Transverse colon (tissue), 4 donors: ENCODE measurements at places on chromosomes 5 and 9.

- H3K27ac ChIP-seq: no peak overlapping the region
- H3K4me1 ChIP-seq: no peaks in the 10 kb centered on the region
- no peak overlapping the region for H3K4me3 ChIP-seq
- no peak for DNase-seq
- H3K27me3 ChIP-seq: no peaks in the 10 kb centered on the region
- H3K36me3 ChIP-seq: no peaks in the 10 kb centered on the region
Observed at GRCh38 chr5:45847877-45848276, 151.7 kb upstream of the HCN1 start.

DNA sequence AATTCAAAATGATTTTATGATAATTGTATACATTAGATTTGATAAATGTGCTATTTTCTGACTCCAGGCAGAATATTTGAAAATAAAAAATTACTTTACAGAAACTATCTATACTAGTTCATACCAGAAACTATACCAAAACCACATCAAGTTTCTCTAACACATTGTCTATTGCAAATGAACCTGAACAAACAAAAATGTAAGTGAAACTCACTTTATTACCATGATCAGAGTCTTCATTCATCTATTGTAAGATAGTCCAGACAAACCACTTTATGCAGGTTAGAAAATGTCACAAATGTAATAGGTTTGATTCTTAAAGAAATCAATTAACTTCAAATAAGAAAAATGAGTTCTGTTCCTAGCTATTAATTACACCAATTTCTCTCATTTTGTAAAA is 99.4 kb downstream of the OXCT1 start:
- no peaks in the 10 kb centered on the region for H3K27me3 ChIP-seq
- H3K4me3 ChIP-seq: no peak overlapping the region
- no peaks in the 10 kb centered on the region for H3K4me1 ChIP-seq

DNA sequence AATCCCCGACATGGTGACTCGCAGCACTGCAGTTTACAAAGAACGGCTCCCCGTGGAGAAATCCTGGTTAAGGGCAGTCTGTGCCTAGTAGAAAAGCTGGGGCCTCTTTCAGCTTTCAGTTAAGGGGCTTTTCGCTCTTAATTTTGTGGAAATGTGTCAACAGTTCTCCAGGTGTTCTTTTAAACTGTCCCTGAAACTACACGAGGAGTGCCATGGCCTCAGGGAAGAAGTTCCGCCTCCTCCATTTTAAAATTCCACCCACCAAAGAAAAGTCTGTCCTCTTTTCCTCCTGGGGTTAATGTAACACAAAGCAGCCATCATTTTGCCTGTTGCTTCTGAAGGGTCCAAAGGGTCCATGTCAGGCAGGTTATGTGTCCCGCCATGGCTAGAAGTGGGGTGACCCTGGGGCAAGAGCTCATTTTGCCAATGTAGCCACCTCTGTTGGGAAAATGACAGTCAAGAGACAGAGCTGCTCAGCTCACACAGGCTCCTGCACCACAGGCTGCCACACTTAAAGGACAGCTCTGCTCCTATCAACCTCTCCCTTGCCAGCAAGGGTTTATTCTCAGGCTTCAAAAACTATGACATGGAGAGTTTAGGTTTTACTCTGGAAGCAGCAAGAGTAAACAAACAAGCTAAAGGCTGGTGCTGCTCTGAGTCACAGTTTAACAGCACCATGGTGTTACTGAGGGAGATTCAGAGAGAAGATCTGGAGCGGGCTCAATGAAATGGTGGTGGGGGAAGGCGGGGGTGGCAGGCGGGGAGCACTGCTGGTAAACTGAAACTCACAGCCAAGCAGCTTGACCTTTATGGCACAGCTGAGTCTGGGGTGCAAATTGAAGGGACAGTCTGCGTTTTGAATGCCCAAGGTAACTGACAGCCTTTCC is 3.2 kb downstream of the WHRN start:
- H3K4me1 ChIP-seq: peaks cover 23% of the 10 kb centered on the region
- no peak overlapping the region for H3K4me3 ChIP-seq

DNA sequence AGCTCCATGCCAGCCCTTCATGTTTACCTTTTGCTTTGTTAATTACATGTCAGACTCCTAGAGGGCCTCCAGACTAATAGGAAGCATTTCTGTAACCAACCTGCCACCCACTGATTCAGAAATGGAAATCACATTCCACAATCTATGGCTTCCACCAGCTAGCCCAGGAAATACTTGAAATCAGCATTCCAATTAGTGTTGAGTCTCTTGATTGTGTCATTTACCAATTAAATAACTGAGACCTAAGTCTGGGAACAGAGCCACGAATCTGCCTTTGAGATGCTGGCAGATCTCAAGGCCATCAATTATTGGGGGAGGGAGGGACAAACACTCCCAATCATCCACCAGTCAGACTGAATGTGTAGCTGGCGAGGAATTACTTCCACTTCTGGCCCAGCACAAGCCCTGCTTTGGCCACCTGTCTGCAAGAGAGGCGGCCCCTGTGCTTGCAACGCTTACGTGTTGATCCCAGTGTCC is 27.4 kb upstream of the SAP30L start:
- H3K4me3 ChIP-seq: no peak overlapping the region
- no peak for DNase-seq
- H3K36me3 ChIP-seq: no peaks in the 10 kb centered on the region
- no peaks in the 10 kb centered on the region for H3K27me3 ChIP-seq
- no peaks in the 10 kb centered on the region for H3K4me1 ChIP-seq
- H3K27ac ChIP-seq: no peak overlapping the region

GRCh38 chr9:89374176-89374575 is 55.9 kb downstream of the SECISBP2 start:
- no peaks in the 10 kb centered on the region for H3K36me3 ChIP-seq
- H3K27me3 ChIP-seq: no peaks in the 10 kb centered on the region
- no peak overlapping the region for H3K4me3 ChIP-seq
- H3K4me1 ChIP-seq: no peaks in the 10 kb centered on the region
- DNase-seq: no peak
- no peak overlapping the region for H3K27ac ChIP-seq

DNA sequence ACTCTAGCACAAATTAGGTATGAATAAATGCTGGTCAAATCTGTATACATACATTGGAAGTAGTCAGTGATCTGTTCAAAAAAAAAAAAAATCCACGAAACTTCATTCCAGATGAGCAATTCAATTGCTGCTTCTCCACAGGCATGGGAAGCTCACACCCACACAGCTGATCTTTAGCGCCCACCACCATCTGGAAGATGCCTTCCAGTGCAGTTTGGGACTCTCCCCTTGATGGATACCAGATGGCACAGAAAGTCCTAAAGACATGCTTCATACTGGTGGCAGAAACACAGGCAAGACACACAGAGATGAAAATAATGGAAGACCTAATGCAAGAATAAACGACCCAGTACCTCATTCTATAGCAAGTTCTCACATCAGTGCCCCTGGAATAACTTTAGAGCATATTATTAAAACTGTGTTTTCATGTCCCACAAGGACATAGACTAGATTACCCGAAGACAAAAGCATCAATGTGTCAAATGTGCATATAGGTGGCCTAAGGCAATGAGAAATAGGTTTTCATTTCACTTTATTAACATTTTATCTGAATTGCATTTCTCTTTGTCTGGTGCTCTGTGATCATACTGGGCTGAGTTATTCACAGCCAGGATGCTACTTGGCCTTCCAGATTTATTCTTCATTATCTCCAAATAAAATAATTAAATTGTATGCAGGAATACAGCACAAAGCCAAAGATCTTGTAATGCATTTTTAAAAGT is 135.4 kb upstream of the TAS2R1 start:
- H3K4me3 ChIP-seq: no peak overlapping the region
- H3K4me1 ChIP-seq: no peaks in the 10 kb centered on the region
- H3K27ac ChIP-seq: no peak overlapping the region
- no peaks in the 10 kb centered on the region for H3K27me3 ChIP-seq
- no peak for DNase-seq
- H3K36me3 ChIP-seq: no peaks in the 10 kb centered on the region

- H3K27me3 ChIP-seq: no peaks in the 10 kb centered on the region
- H3K4me3 ChIP-seq: peak overlapping the region; percentile 44
- no peaks in the 10 kb centered on the region for H3K36me3 ChIP-seq
- H3K4me1 ChIP-seq: peaks cover 13% of the 10 kb centered on the region
- peak overlapping the region; percentile 84 for H3K27ac ChIP-seq
Observed at GRCh38 chr9:34636791-34637355, 714 bp downstream of the SIGMAR1 start.

DNA sequence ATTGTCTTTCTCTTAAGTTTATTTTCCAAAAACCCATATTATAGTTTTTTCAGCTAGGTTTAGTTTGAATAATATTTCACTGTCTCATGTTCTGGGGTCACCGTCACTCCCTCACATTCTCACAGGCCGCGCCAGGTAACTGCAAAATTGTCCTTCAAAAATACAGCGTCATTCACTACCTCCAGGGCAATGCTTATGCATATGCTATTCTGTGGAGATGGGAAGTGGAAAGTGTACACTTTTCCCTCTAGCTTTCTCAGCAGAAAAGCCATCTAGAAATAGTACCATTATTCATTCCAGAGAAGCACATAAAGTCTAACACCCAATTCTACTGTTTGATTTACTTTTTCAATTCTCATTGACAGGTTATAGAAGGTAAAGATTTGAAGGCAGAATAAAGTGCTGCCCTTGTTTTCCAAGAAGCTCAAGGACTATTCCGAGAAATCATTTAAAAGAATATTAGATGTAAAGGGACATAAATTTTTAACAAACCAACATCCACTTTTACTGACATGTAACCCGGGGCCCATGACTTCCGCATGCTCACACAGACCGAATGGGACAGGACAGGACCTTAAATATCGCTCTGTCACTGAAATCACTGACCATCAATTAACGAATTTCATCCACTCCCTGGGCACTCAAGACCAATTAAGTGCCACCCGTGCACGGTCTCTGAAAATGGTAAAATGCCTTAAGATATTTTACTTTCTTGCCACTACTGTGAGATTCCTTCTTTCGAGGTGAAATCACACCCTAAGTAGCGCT is 720 bp downstream of the NUDT12 start:
- no peaks in the 10 kb centered on the region for H3K36me3 ChIP-seq
- peak; percentile 25 for DNase-seq
- H3K27ac ChIP-seq: peak overlapping the region; percentile 95
- peaks cover 20% of the 10 kb centered on the region for H3K4me1 ChIP-seq
- H3K4me3 ChIP-seq: peak overlapping the region; percentile 94

DNA sequence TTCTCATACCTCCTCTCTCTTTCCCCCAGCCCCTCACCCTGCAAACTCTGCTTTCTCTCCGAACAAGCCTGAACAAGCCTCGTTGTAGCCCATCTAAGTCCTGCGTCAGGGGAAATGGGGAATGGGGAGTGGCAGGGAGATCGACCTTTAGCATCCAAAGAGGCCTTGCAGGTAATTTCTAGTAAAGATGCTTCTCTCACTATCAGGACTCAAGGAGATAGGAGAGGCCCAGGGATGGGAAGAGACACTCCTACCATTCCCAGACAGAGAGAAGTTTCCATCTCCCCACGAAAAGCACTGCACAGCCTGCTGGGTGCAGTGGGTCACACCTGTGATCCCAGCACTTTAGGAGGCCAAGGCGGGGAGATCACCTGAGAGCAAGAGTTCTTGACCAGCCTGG is 44.4 kb upstream of the CTNNA1 start:
- DNase-seq: no peak
- no peaks in the 10 kb centered on the region for H3K4me1 ChIP-seq
- no peaks in the 10 kb centered on the region for H3K36me3 ChIP-seq
- no peak overlapping the region for H3K4me3 ChIP-seq

- no peaks in the 10 kb centered on the region for H3K36me3 ChIP-seq
- no peak overlapping the region for H3K4me3 ChIP-seq
- DNase-seq: no peak
- no peak overlapping the region for H3K27ac ChIP-seq
Observed at GRCh38 chr5:73783828-73784227, 157.8 kb downstream of the ARHGEF28 start.

DNA sequence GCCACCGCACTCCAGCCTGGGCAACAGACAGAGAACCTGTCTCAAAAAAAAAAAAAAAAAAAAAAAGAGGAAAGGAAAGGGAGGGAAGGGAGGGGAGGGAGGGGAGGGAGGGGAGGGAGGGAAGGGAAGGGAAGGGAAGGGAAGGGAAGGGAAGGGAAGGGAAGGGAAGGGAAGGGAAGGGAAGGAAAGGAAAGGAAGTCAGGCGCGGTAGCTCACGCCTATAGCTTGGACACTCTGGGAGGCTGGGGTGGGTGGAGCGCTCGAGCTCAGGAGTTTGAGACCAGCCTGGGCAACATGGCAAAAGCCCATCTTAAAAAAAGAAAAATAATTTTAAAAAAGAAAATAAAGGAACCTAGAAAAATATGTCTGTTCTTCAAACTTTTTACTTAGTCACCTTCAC is 56.0 kb upstream of the CER1 start:
- H3K27me3 ChIP-seq: no peaks in the 10 kb centered on the region
- no peaks in the 10 kb centered on the region for H3K4me1 ChIP-seq
- H3K36me3 ChIP-seq: no peaks in the 10 kb centered on the region
- DNase-seq: no peak

DNA sequence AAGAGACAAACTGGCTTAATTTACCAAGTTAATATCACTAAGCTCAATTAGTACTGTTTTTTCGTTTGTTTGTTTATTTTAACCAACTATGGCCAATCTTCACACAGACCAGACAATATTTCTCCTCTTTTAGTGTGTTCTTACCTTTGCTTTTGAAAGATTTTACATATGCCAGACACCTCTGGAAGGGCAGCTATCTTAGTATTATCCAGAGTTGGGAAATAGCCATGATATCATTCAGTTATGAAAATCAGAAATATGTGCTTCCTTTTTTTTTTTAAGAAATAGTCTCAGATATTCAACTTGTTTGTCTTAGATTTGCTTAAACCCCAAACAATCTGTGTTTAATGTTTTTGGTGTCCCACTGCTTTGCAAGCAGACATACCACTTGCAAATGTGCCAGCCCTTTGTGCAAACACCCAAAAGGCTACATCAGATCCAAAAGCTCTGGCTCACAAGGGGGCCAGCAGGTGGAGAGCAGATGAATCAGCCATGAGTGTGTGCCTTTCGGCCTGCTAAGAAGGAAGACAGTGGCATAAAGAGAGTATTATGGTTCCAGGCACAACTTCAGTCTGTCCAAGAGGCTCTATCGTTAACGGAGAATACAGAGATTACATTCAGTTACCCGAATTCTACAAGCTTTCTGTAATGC is 147.6 kb downstream of the EFNA5 start:
- peaks cover 13% of the 10 kb centered on the region for H3K4me1 ChIP-seq
- H3K36me3 ChIP-seq: no peaks in the 10 kb centered on the region

- H3K4me1 ChIP-seq: peaks cover 19% of the 10 kb centered on the region
- DNase-seq: no peak
- H3K27me3 ChIP-seq: no peaks in the 10 kb centered on the region
- no peaks in the 10 kb centered on the region for H3K36me3 ChIP-seq
- peak overlapping the region; percentile 81 for H3K27ac ChIP-seq
Observed at GRCh38 chr5:157548513-157549282, 26.9 kb downstream of the ADAM19 start.

GRCh38 chr5:179226696-179227095 is 118.6 kb downstream of the ADAMTS2 start:
- H3K27ac ChIP-seq: no peak overlapping the region
- no peak for DNase-seq
- no peaks in the 10 kb centered on the region for H3K4me1 ChIP-seq
- H3K4me3 ChIP-seq: no peak overlapping the region

DNA sequence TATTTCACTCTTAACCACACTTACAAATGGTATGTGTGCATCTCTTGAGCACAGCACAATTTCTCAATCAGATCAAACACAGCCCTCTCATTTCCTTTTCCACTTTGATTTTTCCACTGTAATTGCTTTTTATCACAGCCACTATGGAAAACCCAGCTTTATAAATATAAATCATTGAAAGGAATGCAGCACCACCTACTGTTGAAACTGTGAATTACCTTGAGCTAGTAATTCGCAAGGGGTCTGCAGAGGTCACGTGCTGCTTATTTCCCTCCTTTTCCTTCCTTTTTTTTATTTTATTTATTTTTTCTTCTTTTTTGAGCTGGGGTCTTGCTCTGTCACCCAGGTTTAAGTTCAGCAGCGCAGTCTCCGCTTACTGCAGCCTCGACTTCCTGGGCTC is 76.9 kb downstream of the CDH6 start:
- H3K36me3 ChIP-seq: no peaks in the 10 kb centered on the region
- H3K27me3 ChIP-seq: no peaks in the 10 kb centered on the region
- H3K4me1 ChIP-seq: peaks cover 8% of the 10 kb centered on the region
- no peak overlapping the region for H3K4me3 ChIP-seq
- H3K27ac ChIP-seq: no peak overlapping the region
